Fibroblast of the conjunctiva (primary cell): ENCODE measurements at places on chromosomes 7 and 10.

GRCh38 chr10:43292755-43293676, 26.2 kb upstream of the RASGEF1A start:
- DNase-seq: peak; percentile 26

DNA sequence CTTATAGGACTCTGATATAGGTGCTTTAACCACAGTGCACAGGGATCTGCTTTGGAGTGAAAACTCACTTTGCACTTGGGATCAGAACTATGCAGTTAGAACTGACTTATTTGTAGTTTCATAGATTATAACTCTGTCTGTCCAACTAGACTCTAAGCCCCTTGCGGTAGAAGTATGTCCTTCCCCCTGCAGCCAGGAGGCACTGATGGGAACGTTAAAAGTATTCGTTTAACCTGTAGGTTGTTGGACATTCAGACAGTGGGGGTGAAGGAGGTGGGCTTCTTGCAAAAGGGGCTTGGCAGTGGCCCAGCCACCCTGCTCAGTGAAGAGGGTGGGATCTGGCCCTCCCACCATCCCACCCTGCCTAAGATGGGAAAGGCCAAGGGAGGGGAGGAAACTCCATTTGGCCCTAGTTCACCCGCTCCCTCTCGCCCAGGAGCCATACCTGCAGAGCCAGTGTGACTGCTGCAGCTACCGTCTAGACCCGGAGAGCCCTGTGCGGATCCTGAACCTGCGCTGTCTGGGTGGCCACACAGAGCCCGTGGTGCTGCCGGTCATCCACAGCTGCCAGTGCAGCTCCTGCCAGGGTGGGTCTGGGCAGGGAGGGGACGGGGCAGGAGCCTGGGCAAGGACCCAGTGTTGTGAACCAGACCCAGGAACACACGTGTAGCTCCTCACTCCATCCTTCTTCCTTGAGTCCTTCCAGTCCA, 5.7 kb upstream of the ZNF862 start:
- no peak for DNase-seq

DNA sequence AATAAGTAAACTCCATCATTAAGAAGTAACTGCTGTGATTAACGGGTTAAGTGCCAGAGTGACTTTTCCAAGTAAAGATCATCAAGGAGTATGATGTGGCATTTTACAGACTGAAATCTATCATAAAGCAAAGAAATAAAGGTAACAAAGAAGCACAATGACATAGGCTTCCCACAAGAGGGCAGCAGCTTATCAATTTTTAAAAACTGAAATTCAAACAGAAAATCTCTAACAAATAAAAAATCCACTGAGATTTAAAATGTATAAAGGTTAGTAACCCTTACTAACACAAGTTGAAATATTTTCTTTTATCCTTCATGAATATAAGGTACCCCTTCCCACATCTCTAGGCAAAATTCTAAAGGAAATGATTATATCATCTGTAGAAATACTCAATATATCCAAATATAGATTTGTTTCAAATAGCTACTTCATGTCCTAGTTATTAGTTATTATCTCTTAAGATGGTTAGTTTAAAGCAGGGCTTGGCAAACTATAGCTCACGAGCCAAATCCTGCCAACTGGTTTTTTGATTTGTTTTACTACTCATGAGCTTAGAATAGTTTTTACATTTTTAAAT, 29.2 kb downstream of the FAM3C start:
- peak; percentile 28 for DNase-seq

DNA sequence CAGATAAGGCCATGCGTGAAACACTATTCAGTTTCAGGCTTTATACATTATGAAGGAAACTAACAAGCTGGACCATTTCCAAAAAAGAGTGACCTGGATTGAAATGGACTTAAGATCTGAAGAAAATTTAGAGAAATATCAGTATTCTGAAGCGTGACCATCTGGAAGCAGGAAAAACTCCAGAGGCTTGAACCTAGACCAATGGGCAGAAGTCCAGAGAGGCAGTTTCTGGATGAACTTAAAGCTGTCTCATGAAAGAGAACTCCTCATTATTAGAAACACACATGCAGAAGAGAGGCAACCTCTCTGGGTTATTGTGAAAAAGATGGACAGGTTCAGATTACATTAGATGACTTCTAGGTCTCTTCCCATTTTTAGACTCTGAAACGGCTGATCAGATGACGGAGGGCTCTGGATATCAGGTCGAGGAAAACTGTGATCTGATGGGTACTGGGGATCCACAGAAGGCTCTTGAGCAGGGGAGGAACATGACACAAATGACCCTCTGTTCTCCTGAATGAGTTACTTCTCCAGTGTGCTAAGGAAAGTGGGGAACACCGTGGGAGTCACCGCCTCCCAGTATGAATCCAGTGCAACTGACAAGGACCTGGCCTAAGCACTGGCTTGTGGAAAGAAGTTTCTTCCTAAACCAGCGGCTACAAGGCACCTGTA, 116.5 kb downstream of the SPDYE5 start:
- peak; percentile 12 for DNase-seq

- no peak for DNase-seq
These were observed 10.4 kb downstream of the TAX1BP1 start for GRCh38 chr7:27750316-27750715.

- no peak for DNase-seq
These were observed 206.7 kb upstream of the PTPRZ1 start for GRCh38 chr7:121666306-121666705.

DNA sequence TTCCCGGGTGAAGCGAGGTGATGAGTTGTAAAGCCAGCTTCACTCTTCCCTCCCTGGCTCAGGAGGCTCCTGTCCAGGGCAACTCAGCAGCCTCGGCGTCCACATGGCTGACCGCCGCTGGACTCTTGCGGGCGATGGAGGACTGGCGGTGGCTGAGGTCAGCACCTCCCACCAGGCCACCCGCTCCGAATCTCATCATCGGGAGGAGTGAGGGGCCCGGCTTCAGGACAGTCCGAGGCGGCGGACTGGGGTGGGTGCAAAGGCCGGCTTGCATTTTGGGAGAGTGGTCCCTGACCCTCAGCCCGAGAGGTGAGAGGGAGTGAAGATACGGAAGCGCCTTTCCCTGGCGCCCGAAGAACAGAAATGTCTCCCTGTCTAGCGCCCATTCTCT, 759 bp downstream of the DNAJB12 start:
- DNase-seq: no peak

- no peak for DNase-seq
These were observed 655 bp downstream of the LMTK2 start for GRCh38 chr7:98107313-98107721.

GRCh38 chr7:13077466-13077865, 390.0 kb downstream of the ARL4A start:
- DNase-seq: no peak

DNA sequence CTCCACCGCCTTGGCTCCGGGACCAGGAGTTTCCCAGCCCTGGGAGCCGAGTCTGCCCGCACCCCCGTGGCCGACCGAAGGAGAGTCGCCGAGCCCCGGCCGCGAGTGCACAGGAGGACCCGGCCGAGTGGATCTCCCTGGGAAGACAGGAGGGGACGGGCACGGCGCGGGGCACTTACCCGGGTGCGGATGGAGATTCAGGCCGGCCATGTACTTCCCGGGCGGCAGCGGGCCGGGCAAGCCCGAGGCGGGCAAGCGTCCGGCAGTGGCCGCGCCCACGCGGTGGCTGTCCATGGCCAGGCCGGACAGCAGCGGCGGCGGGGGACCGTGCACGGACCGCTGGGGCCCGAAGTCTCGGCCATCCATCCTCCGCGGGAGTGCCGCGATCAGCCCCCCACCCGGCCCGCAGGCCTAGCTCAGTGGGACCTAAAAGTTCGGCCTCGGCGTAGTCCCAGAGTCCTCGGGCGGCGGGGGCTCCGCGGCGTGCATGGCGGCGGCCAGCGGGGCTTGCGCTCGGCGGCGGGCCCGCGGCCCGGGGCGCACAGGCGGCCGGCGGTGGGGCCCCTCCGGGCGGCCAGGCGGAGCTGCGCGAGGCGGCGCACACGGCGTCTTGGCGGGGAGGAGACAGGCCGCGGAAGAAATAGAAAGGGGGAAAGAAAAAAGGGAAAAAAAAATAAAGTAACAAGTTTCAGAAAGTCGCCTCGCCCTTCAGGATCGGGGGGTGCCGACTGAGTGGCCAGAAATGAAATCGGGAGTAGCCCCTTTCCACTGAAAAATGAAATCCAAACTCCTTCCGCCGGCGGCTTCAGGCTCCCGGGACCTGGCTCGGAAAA, 2.5 kb downstream of the TNRC18 start:
- DNase-seq: no peak

GRCh38 chr7:22554184-22554583, 54.2 kb upstream of the STEAP1B start:
- no peak for DNase-seq
